ENCODE measurements at places on chromosomes 5 and 9.

- no peak for DNase-seq
Observed at GRCh38 chr5:67731886-67732285, 483.7 kb upstream of the PIK3R1 start.

DNA sequence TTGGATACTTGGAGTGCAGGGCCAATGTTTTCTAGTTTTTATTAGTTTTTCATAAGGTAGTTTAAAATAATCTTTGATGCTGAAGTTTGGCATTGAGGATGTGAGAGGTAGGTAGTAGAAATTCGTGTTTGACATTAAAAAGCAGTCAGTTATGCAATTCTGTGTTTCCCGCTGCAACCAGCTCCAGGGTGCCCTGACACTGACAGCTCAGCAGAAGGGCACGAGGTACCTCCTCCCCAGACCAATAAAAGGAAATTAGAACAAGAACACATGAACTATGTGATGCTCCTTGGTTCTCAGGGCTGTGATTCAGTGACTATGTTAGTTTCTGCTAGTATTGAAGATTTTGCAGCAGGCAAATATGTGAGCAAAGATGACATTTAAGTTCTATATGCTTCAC lies 40.2 kb downstream of the NSUN2 start:
- DNase-seq: no peak

DNA sequence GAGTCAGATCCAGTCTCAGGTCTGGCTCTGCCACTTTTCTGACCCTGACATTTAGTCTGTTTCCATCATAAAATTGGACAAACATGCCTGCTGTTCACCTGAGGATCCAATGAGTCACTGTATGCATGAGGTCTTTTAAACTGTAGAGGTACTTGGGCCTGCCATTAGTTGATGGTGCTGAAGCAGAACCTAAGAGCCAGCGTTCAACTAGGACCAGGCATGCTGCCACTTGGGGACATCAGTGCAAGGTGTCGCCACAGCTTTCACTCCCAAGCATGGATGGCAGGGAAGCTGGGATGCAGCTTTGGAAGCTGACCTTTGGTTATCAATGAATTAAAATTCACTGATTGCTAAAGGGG lies 37.1 kb downstream of the NEUROG1 start:
- no peak for DNase-seq

DNA sequence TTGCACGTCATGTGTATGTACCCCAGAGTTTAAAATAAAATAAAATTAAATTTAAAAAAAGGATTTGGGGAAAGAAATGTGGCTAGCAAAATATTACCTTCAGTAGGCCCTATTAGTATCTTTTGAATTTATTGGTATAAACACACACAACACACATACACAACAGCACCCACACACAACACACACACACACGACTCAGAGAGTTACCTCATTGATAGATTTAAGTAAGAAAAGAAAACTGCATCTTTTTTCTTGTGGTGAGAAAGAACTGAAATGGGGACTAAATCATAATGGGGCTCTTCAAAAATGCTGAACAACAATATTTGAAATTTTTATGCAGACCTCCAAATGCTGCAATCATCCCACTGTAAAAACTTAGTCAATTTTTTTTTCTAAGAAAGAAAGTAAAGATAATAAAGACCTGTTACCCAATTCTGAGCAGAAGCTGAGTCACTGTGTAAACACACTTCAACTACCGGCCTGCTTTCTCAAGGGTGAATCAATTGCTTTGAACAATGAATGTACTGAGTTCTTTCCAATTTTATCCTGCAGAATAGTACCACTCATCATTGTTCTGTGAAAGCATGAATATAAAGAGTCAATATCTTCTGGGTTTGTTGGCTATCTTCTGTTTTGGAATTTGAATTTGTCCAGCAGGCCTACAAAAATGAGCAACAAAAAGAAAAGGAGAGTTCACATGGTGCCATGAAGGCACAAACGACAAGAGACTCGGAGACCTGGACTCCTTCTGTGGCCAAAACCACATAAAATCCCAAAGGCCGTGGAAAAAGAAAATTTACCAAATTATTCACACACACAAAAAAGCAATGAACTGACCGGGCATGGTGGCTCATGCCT lies 57.9 kb upstream of the CCNG1 start:
- DNase-seq: no peak

GRCh38 chr9:106879439-106879882 lies 16.5 kb downstream of the ZNF462 start:
- DNase-seq: no peak

DNA sequence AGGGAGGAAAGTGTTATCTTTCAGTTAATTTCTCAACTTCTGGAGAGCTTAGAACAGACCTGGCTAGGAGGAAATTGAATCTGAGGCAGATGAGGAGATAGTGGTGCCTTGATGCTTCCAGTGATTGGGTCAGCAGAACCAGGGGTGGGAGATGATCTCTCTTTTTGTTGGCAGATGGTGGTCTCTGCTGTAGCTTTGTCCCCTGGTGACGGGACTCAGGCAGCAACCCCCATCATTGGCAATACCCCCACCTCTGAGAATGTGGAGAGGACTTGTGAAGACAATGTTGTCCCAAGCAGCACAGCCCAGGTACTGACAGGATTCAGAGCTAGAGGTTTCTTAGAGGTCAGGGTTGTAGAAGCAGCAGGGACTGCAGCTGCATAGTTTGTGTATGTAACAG lies 3.7 kb upstream of the PDCD6 start:
- no peak for DNase-seq

DNA sequence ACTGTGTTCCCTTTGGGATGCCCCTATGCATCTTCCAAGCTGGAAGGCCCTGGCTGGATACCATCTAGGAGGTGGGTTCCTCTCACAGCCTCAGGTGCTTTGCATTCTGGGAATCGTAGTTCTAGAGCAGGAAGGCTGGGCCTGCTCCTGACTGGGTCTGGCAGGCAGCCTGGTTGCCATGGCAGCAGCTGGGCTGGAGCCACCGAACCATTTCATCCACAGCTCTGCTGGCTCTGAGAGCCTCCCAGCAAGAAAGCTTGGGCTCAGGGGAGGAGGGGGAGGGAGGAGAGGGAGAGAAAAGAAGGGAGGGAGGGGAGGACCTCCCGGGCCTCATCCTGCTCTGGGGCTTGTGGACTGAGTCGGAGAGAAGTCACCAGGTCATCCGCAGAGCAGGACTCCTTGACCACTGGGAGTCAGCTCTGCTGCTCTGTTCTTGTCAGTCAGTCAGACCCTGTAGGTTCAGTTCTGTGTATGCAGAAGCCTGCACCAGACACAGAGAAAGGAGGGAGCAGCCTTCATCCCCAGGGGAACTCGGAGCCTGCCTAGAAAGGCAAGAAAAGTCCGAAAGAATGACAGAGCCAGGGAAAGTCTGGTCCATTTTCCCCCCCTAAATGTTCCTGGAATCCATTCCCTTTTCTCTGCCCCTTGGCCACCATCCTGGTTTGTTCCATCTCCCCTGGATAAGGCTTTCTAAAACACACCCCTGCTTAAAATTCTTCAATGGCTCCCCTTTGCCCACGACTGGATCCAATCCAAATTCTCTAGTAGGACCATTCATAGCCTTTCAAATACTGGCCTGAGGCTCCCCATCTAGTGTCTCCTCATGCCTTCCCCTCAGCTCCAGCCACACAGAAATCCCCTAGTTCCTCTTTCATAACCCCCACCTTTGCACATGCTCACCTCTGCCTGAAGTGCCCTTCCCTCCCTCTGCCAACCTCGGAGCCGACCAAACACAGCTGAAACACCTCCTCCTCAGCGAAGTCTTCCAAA lies 65.4 kb upstream of the ARAP3 start:
- no peak for DNase-seq

- DNase-seq: no peak
Observed at GRCh38 chr5:180988592-180988991, at the start of gene BTNL3. BTNL3 (plus strand) TSS chr5:180988846; CDS start chr5:180989029, 183 bp downstream.

- no peak for DNase-seq
Observed at GRCh38 chr5:115439042-115439441, 105.5 kb downstream of the FEM1C start.

GRCh38 chr5:179112469-179113142 lies 52.4 kb downstream of the ZNF354C start:
- DNase-seq: no peak

- no peak for DNase-seq
Observed at GRCh38 chr5:76326577-76327302, 76.3 kb upstream of the IQGAP2 start.

DNA sequence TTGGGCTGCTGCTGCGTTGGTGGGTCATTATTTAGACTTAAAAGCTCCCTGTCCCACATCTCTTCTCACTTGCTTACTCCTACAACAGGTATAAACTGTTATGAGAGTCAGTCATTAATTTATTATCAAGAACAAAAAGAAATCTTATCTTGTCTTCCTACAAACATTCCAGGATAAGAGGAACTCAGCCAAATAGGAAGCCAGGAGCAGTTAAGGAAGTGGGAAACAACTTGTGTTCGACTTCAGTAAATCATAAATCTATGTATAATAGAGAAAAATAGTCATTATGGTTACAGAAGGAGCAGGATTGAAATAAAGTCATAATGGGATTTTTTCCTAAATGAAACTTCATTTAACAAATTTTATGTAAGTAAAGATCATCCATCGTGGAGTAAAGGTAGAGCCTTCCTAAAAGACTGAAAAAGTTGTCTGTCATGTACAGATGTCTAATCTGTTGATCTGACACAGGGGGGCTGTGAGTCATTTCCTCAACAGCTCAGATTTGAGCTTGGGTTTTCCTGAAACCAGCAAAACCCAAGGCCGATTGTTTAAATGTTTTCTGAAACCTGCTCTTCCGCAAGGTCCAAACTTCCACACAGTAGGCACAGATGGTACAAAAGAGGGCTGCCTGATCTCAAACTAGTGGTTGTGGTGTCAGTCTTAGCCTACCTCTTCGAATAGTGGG lies 25.3 kb upstream of the LRRTM2 start:
- DNase-seq: no peak

GRCh38 chr5:139961435-139962157 lies 81.5 kb downstream of the NRG2 start:
- DNase-seq: no peak

- no peak for DNase-seq
Observed at GRCh38 chr9:133282464-133283238, 7.7 kb upstream of the ABO start.

DNA sequence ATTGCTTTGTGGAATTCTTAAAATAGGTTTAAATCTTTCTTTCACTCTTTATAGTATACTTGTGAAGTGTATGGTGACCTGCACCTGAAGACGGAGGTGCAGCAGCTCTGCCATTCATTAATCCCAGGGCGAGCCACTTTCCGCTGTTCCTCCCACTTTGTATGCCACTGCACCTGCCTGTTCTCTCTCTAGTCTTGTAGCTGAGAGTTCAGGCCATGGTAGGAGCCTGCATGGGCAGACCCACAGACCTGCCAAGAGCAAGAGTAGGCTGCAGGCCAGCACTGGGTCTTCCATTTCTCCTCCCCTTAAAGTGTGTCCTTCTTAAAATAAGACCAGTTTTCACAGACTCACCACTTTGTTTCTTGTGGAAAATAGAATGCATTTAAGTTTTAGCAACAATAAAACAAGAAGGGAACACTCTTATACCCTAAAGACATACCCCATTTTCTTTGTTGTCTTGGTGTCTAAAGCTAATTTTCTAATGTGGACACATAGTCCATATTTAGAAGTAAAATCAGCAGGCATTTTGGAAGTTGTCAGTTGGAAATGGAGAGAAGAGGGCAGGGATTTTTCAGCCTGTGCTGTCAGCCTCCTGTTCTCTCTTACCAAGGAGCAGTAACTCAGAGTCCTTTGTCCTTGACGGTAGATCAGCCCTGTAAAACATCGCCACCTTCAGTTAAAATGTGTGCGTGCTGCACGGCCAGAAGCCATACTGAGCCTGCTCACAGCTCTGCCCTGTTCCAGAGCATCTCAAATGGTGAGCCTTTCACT lies 103.2 kb downstream of the SNCAIP start:
- DNase-seq: no peak

DNA sequence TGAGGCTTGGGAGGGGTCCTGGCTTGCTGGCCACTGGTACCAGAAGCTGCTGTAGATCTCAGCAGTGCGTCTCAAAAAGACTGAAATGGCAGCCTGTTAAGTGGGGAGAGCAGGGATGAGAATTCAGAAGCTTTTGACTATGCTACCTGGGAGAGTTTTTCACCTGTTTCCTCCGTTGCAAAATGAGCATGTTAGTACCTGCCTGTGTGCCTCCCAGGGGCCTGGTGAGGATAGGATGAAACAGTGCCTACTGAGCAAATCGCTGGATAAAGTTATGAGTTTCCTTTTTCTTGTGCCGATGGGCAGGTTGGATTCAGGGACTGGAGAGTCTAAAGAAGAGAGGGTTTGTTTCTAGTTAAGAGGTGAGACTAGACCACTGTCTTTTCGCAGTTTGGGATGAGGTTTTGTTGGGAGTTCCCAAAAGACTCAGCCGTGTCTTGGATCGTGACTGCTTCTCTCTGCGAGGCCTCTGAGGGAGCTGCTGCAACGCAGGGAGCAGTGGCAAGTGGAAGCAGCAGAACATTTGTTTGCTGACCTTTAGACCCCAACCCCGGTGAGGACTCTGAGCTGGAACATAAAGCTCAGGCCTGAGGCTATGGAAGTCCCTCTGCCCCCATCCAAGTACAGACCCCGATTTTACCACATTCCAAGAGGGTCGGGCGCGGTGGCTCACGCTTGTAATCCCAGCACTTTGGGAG lies 1.4 kb downstream of the RALGPS1 start:
- no peak for DNase-seq

DNA sequence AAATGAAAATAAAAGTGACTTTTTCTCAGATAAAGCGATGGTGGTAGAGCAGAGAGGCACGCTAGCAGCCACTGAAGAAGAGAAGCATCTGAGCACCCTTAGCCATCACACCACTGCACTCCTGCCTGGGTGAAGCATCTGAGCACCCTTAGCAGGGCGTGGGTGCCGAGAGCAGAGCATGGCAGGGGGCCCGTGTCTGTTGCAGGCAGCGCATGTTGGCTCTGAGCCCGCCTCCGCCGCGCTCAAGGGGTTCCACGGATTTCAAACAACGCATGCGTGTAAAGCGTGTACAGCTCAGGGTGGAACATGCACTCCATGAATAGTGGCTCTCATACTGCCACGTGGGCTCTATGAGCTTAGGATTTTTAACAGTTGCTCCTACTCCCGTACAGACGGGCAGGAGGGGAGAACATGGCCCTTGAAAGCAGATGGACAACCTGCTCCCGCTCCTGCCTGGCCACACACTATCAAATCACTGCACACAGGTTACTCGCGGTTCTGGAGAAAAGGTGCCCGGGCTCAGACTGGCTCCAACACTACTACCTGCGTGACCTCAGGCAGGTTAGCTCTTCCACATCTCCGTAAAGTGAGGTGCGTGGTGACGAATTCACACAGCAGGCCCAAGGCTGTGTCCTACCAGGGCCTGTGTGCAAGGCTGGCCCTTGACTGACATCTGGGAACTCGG lies 12.1 kb downstream of the LRRC14B start:
- no peak for DNase-seq

DNA sequence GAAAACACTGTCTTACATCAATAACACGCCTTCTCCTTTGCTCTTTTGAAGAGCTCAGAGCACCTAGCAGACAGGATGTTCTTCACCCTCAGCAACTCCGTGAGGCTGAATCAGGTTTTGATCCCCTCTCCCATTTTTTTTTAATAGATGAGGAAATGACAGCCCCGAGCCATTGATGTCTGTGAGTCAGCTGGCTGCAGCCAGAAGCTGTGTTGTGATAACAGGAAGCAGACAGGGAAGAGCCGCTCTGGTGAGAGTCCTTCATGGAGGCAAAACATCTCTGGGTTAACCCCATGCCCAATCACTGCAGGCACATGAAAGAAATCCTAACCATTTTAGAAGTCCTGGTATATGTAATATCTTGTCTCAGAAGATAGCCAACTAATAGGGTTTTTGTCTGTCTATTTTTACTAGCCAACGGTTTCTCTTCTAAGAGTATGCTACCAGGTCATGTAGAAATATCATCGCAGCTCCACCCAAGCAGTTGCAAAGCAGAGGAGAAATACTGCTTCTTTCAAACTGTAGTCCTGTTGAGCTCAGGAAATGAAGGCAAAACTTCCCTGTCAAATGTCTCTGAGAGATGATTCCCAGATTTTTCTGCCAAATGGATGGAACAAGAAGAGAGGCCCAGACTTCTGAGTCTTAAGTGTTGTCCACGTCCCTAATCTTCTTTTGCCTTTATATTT lies 568.9 kb downstream of the CCDC171 start:
- no peak for DNase-seq

Data from stimulated activated CD8-positive, alpha-beta memory T cell treated with anti-CD3 and anti-CD28 coated beads, Interleukin-15, amount 100 ng/mL, for 48 hours (primary cell).